ENCODE measurements at places on chromosomes 1 and 21.

- no peak for DNase-seq
Measured at GRCh38 chr1:160113407-160113806, 2.2 kb upstream of the ATP1A2 start.

DNA sequence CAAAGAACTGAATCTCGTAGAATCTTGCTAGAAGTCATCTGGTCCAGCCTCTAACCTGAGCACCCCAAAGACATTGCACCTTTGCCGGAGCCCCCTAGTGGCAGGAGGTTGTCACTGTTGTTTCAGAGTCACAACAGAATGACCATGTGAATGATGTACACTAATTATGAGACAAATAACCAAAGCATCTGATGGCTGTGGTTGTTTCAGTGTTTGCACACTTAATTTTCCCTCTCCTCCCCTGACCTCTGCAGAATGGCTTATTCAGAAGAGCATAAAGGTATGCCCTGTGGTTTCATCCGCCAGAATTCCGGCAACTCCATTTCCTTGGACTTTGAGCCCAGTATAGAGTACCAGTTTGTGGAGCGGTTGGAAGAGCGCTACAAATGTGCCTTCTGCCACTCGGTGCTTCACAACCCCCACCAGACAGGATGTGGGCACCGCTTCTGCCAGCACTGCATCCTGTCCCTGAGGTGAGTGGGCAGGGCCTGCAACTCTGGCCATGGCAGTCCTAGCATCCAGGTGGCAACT, 26.4 kb downstream of the TRAF5 start:
- peak; percentile 58 for DNase-seq

DNA sequence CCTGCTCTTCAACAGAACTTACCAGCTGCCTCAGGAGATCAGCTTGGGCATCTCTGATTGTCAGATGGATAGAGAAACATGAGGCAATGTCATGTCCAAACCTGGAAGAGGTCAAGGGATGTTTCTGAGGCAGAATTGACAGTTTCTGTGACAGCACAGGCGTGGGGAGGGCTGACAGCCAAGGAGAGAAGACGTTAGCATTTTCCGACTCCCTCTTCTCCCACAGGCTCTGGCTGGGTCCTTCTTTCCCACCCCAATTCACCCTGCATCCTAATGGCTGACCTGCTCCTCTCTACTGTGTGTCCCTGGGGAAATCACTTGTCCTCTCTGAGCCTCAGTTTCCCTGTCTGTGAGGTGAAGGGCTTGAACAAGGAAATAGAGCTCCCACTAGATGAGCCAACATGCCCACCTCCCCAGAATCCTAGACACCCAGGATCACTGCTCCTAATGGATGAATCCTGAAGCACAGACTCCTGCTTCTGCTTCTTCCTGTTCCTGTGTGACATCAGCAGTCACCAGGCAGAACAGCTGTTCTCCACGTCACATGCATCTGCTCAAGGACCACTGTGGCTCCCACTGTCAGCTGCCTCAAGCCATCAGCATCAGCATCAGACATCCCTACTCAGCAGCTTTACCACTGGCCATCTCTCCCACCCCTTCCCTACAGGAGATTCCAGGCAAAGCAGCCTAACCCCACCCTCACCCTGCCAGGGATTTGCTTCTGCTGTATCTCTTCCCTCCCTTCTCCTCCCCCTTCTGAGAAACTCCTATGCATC, 408.0 kb downstream of the MATN1 start:
- DNase-seq, result no peak

- DNase-seq, result no peak
Measured at GRCh38 chr1:206666954-206667665, 17.6 kb upstream of the MAPKAPK2 start.

GRCh38 chr1:246428542-246429308, 78.4 kb downstream of the SMYD3 start:
- DNase-seq, result peak; percentile 56

DNA sequence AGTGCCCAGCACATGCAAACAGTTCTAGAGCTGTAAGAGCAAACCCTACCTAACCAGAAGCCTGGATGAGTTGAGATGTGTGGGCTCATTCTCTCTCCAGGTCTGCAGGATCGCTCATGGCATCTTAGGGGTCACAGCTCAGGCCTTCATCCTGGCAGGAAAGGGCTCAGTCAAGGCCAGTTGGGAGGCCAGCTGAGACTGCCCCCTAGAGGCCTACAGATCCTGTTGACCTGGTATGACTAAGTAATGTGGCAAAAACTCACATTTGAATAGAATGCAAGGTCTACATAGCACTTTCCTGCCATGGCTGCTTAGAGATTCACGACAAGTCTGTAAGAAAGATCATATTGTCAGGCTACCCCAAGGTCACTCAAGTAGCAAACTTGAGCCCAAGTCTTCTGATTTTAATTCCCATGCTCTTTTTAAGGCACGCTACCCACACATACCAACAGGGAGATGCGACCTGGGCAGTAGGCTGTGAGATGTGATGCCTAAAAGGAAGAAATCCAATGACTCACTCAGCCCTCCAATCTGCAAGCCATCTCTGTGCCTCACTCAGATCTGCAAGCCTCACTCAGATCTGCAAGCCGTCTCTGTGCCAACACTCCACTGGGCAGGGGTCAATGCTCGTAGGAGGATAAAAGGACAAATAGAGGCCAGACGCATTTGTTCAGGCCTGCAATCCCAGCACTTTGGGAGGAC, 5.1 kb upstream of the CAPN8 start:
- peak; percentile 63 for DNase-seq

DNA sequence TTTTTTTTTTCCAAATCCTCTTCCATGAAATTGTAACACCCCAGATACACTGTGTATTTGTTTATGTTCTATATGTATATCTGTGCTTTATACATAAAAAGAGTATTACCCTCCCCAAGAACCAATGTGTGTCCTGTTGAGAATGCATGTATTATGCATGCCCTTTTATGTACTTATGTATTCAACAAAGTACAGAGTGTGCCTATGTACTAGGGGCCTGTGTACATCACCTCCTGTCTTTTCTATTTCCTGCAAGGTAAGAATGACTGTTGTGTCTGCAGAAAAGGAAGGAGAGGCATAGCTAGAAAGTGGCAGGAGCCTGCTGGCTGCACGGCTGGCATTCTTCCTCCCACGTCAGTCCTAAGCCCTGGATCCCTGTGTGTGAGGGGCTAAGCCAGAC, 7.0 kb downstream of the TMEM61 start:
- DNase-seq, result no peak

DNA sequence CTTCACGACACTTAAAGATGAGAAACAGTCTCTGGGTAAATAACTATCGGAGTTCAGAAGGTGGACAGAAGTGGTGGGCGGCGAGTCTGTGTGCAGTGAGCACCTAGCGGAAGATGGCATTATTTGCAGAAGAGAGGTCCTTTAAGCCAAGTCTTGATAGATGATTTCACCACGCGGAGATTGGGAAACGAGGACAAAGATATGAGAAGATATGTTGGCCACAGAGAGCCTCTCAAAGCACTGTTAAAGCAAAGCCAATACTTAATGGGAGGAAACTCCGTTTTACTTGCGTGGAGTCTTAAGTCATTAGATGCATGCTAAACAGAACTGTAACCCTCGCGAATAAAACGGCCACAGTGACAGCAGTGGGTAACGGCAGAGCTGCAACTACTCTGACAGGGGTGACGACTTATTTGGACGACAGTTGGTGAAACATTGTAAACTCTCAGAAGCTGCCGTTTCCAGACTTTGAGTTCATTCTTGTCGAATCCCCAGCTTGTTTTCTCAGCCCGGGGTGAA, 577 bp upstream of the CEP350 start:
- peak; percentile 59 for DNase-seq

DNA sequence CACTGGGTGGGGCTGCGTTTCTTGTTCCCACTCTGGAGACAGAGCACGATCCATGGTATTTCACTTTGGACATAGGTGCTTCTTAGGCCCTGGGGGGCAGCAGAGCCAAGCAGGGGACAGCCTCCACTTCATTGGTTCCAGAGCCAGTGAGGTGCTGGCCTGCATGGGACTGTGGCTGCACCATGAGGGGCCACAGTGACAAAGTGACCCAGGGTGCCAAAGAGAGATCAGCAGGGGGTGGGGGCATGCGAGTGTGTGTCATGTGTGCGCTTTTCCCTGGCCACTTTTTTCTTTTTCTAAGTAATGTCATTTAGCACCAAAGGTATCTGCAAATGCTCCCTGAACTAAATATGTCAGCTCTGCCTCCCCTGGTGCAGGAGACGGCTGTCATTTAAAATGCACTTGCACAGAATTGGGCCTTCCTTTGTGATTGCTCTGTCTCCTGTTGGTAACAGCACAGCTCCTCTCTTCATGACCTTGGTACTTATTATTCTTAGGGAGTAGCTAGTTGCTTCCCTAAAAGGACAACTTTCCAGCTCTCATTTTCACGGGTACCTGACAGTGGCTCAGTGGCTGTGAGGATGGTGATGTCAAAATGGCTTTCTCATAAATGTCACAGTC, 75.5 kb upstream of the VAMP3 start:
- no peak for DNase-seq

DNA sequence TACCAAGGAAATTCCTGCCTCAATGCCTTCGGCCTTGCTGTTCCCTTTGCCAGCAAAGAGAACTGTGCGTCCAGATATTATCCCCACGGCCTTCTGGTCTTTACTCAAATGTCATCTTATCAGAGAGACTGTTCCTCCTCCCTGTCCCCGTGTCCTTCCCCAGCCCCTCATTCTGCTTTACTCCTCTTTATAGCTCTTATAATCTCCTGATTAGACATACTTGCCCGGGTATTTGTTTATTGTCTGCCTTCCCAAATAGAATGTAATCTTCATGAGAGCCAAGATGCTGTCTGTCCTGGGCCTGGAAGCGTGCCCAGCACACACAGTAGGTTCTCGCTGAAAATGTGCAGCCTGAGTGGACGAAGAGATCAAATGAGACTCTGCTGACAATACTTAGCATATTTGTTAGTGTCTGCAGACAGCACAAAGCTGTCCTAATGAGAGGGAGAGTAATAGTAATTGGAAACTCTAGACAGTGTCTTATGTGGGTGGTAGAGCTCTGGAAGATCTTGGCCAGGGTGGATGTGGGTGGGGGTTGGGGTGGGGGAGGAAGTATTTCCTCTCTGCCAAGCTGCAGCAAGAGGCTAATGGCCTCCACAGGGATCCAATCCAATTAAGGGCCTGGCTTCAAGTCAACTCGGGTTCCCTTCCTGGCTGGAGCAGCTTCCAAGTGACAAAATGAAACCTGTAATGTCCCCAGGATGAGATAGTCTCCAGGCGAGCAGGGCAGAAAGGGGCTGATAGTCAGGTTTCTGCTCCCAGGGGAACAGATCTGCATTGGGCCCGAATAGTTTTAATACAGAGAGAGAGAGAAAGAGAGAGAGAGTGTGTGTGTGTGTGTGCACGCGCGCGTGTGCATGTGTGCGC, 9.5 kb upstream of the CLIC4 start:
- DNase-seq, result no peak

- DNase-seq, result no peak
Measured at GRCh38 chr1:7993593-7994479, 32.3 kb downstream of the ERRFI1 start.

GRCh38 chr1:218436997-218437396, 91.9 kb downstream of the TGFB2 start:
- peak; percentile 37 for DNase-seq

DNA sequence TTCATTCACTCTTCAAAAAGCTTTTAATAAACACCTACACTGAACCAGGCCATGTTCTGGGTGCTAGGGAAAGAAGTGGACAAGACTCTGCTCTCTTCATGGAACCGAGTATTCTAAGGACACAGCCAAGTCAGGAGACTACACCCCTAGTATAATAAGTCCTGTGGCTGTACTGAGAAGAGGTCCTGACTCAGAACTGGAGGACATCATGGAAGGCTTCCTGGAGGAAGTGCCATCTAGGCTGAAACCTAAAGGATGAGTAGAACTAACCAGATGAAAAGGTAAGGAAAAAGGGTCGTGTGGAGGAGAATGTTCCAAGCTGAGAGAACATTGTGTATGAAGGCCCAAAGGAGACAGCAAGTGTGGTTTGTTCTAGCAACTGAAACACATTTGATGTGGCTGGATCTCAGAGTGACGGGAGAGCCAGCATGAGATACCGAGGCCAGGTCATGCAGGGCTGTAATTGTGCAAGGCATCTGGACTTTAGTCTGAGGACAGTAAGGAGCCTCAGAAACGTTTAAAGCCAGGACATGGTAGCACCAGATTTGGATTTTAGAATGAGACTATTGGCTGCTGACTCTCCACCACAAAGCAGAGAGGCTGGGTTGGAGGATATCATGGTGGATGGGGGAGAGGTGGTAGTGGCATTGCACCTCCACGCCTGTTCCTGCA, 82.5 kb downstream of the LRRN2 start:
- DNase-seq, result no peak

DNA sequence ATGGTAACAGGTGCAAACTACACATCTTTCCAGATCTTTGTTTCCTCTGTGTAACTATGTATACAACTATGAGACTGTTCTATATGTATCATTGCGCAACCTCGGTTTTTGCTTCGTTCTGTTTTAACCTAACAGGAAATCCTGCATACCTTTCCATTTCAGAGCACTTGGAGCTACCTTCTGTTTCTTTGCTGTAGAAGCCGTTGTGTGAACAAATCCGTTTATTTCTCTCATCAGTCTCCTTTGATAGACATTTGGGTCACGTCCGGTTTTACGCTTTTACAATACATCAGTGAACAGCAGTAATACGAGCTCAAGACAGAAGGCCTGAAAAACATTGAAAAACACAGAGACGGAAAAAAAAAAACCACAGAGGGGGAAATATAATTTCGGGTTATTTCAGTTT, 10.5 kb downstream of the ATP5IF1 start:
- DNase-seq, result peak; percentile 92

- no peak for DNase-seq
Measured at GRCh38 chr1:245605480-245606156, 450.8 kb downstream of the KIF26B start.

GRCh38 chr1:221182791-221183533, 303.7 kb downstream of the HLX start:
- no peak for DNase-seq

DNA sequence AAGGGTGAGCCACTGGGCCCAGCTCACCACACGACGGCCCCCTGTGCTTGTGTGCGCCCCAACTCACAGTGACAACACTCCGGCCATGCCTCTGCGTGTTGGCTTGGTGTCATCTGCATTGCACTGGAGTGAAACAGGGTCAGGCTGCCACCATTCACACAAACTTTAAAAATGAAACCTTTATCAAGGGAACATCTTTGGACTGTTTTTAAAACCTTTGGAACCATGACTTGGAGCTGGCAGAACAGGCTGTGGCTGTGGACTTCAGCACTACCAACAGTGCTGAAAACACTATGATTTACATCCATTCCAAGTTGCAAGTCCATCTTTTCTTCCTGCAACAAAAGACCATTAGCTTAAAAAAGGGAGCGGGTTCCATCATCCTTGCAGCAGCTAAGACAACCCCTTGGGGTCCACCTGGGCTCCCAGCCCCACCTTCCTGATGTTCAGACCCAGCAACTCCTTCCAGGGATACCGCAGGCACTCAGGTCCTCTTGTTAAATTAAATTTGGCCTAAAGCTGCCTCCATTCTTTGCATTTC, 25.6 kb downstream of the POFUT2 start:
- DNase-seq, result no peak
